ENCODE measurements at places on chromosomes 5 and 9.

DNA sequence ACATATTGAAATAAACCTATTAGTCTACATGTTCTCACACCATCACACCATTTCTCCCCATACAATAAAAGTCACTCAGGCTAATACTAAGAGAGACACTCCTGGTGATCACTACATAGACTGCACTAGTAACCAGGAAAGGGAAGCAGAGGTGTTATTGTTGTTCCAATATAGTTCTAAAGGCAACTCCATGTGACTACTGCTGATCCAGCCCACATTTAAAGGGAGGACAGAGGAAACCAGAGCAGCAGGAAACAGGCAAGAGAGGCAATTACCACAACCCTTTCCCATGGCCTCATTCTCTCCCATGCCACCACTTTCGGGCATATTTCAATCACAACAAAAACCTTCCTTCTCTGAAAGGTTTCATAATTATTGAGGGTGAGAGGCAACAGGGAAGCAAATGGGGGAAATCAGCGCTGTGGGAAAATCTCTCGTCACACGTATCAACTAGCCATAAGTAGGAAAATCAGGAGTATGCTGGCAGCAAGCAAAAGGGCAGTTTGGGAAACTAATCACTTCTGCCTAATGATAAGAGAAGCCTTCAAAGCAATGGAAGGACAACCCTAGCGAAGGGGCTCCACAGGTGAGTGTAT, 1.8 kb downstream of the UBAP2 start:
- no peak for DNase-seq

- no peak for DNase-seq
Observed at GRCh38 chr9:134889386-134890154, 9.0 kb downstream of the FCN2 start.

- no peak for DNase-seq
Observed at GRCh38 chr5:152813526-152813925, 408.4 kb upstream of the NMUR2 start.

DNA sequence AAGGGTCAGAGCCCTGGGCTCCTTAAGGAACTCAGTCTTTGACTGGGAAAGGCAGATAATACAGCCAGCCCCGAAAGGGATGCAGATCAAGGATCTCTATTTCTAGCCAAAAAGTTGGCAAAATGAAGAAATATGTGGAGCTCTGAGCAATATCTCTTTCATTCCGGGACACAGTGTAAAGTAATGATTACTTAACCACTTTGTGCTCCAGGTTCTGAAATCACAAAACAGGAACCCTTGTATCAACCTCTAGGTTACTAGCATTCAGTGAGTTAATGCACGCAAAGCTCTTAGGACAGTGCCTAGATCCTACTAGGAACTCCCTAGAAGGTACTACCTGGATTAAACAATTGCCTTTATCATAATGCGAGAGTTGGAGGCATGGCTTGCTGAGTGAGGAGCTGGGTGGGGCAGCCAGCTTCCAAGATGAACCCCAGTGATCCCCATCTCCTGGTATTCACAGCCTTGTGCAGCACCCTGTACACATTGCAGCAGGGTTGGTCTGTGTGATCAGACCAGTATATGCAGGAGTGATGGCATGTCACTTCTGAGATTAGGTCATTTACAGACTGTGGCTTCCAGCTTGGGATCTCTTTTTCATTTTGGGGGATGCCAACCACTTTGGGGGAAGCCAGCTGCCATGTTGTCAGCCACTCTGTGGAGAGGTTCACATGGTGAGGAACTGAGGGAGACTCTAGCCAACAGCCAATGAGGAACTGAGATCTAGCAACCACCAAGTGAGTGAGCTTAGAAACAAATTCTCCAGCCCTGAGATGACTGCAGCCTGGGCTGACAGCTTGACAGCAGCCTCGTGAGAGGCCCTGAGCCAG, 103.1 kb upstream of the SLC44A1 start:
- DNase-seq, result no peak

DNA sequence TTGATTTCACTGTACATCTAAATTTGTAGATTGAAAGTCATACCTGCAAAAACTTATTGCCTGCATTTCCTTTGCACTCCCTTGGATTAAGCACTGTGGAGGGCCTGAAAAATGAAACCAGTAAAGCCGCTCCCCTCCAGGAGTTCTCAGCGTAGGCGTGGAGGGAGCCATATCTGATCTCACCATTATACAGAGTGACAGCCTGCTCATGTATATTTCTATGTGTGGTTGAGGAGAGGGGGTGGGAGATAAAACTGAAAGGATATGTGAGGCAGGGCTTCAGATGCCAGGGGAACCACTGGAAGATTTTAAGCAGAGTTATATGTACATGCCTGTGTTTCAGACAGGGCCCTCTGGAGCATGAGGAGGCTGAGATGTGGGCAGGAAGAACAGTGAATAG, 303.0 kb downstream of the MSX2 start:
- DNase-seq, result no peak

- no peak for DNase-seq
Observed at GRCh38 chr9:123400926-123401503, 45.0 kb downstream of the CRB2 start.

- no peak for DNase-seq
Observed at GRCh38 chr5:177025101-177025601, 2.7 kb downstream of the ZNF346 start.

GRCh38 chr9:75699625-75700251, 190.7 kb upstream of the PCSK5 start:
- no peak for DNase-seq

Data from mesothelial cell of epicardium (in vitro differentiated cells).